ENCODE measurements at places on chromosomes 1 and 21.

GRCh38 chr1:206753141-206753540, 17.4 kb upstream of the IL19 start:
- no peak for DNase-seq

- DNase-seq: no peak
These were observed 114.1 kb upstream of the ETS2 start for GRCh38 chr21:38691631-38692030.

- DNase-seq: peak; percentile 76
These were observed at the start of gene ZNF362 for GRCh38 chr1:33256471-33257206. Gene ZNF362 (plus strand): TSS chr1:33256492. CDS start chr1:33270575, 14,083 bp downstream.

DNA sequence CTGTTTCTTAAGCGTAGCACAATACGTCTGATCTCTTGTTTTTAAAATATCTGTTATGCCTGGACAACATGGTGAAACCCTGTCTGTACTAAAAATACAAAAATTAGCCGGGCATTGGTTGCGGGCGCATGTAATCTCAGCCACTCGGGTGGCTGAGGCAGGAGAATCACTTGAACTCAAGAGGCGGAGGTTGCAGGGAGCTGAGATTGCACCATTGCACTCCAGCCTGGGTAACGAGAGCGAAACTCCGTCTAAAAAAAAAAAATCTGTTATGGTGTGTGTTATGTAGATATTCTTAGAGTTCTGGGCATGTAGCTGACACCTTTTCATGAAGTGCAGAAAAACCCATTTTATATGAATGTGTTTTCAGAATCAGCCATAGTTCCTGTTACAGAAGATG, 38.2 kb downstream of the RABGAP1L start:
- DNase-seq: no peak

- DNase-seq: no peak
These were observed 65.1 kb upstream of the RAB4A start for GRCh38 chr1:229205854-229206253.

DNA sequence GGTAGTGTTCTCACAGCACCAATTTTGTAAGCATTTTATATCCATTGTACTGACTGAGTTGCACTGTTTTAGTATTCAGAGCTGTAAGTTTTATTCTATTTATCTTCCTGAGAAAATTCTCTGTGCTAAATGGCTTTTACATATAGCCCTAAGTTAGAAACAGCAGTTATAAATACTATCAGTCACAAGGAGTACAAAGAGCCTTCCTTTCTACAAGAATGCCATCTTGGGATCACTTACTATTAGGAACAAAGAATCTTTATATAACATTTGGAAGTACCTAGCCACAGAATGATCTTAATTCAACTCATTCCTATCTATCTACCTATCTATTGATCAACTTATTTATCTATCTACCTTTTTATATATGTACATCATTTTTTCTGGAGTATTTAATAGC, 423.9 kb upstream of the RGS18 start:
- DNase-seq: no peak

DNA sequence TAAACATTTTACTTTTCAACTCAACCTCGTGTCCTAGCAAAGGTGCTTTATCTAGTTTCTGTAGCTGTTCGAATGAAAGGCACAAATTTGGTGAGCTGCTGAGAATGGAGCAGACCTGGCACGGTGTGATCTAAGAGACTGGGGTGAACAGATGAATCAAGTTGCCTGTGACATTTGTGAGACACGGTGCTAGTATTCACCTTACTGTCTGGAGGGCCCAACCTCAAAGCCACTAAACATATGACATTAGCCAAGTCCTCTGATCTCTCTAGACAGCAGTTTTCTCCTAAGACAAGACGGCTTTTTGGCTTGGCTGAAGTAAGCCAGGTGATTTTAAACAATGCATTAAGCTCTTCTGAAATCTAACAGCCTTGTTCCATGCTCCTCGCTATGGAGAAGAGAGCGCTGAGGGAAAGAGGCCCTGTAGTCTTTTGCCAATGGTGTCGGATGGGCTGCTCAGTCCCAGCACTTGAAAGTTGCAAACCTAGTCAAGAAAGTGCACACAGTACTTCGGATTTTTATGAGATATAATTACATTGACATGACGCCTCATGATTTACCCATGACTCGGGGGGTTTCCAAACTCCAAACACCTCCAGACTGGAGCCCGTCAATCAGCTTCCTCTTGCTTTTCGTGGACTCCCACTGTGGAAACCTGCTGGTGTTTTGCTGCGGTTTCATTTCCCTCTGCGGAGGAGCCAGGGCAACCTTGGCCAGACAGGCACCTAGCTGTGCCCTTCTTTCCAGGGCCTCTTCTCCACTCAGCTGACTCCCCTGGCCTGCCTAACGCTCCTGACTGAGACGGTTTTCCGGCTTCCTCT, 794 bp upstream of the TOR3A start:
- no peak for DNase-seq

- DNase-seq: no peak
These were observed 30.7 kb downstream of the SHISAL2A start for GRCh38 chr1:52663716-52664115.

DNA sequence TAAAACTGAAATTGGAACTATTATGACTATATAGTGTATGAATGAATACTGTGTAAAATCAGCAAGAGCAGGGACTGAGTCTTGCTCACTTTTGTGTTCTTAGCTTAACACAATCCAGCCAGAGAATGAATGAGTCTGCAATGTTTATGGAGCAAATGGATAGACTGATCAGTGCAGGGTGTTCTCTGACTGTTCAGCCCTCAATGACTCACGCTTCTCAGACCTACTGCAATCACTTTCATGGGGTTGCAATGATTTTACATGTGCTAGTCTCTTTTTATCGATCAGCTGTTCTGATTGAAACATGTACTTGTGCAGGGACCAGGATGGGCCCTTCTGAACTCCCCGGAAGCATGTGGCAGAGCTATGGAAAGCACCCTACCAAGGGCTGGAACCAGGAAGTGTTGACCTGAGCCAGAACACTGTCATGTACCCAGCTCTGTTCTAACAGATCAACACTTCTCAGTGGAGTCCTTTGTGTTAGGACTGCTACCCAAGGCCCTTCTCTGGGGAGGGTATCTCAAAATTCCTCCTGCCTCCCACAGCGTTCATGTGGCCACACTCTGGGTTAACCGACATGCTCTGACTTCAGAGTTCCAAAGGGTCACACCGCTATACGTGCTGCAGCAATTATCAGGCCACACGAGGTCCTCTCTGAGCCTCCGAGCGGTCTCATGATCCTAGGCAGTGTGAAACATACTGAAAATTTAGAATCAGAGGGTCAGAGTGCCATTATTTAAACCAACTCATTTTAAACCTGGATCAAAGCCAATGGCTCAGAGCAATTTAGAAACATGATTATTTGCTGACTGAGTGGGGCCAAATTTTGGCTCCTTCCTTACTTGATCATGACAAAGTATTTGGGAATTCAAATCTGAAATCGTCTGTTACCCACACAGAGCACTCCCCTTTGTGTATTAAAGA, 35.2 kb downstream of the GRIK1 start:
- no peak for DNase-seq

GRCh38 chr1:105608713-105609112, 1447.8 kb upstream of the PRMT6 start:
- DNase-seq: no peak

GRCh38 chr1:201640624-201641023, 101.7 kb downstream of the NAV1 start:
- no peak for DNase-seq

DNA sequence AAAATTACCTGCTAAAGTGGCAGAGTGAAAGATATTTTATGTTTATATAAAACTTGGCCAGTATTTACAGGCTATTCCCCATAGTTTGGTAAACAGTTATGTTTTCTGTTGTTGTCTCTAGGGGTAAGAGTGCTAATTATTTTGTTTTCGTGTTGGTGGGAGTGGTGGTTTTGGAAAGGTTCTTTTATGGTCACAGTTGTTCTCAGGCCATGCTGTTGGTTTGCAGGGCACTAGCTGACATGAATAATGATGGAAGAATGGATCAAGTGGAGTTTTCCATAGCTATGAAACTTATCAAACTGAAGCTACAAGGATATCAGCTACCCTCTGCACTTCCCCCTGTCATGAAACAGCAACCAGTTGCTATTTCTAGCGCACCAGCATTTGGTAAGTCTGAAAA, 92.5 kb downstream of the ITSN1 start:
- no peak for DNase-seq

DNA sequence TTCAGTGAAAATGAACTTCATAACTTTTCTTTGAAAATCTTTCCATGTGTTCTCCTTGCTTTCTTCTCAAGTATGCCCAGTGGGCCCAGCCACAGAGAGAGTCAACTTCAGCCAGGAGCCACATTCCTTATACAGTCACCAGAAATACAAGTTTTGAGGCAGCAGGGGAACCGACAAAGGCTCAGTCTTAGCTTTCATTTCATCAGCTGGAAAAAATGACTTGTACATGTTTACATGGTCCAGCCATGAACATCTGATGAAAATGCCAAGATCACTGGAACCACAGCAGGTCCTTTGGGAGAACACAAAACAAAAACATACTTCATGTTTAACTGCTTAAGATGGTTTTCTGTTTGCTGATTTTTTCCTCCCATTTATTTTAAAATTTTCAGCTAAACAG, 72.5 kb downstream of the SYDE2 start:
- no peak for DNase-seq

DNA sequence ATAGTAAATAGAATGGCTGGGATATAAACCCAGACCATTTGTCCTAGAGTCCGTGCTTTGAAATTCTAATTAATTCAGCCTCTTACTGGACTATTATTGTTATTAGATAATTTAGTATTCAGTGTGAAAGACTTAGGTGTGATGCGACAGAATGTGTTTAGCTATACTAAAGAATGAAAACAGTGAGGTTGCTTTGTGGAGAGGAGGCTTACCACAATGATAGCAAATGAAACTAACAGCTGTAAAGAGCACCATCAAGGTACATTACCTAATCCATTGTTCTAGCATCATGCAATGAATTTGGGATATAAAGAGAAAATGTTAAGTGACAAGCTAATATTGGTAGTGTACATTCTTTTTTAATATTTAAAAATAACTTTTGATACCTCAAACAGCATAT, 911.1 kb downstream of the KCNT2 start:
- no peak for DNase-seq

DNA sequence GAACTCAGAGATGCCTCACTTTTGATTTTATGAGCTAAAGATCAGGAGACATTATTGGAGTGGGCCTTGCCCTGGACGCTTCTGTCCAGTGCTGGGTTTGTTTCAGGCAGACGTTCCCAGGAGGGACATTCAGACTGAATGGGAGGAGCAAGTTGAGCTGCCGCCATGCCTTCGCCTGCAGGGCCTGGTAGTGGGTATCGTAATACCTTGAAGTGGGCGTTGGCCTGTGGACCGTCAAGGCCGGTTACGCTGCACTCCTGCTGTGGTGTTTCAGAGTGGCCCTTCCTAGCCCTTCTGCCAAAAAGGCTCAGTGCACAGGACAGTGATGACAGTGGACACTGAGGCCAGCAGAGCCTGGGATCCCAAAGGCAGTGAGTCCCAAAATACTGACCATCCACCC, 1.6 kb downstream of the FAM3B start:
- DNase-seq: no peak

DNA sequence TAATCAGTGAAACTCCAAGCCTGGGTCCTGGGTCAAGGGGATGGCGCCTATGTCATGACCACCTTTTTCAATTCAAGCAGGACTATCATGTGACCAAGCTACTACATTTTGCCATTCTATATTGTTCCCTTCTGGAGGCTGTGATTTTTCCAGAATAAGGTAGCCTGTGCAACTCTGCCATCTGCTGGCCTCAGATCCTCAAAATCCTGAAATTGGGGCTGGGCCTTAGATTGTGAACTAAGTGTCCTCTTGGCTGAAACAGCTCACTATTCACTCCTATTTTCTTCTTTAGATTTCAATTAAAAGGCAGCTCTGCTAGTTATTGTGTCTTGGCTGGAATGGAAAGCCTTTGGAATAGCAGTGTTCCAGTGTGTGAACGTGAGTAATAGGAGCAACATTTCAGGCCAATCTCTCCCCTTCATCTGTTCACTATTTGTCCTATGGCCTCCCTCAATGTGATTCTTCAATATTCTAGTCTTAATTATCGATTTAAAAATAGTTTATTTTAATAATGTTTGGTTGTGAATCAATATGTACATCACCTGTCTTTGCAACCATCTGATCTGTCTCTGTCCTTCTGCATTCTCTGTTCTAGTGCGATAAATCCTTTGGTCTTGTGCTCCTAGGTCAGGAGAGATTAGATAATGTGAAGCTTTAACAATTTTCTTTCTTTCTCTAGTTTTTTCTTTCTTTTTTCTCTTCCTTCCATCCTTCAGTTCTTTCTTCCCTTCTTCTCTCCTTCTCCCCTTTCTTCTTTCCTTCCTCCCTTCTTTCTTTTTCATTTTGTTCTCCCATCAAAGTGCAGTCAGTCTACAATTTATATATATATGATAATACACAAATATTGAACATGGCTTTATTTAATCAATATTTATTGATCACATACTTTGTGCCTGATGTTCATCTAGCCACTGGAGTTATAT, 69.8 kb downstream of the CR1 start:
- DNase-seq: peak; percentile 23

DNA sequence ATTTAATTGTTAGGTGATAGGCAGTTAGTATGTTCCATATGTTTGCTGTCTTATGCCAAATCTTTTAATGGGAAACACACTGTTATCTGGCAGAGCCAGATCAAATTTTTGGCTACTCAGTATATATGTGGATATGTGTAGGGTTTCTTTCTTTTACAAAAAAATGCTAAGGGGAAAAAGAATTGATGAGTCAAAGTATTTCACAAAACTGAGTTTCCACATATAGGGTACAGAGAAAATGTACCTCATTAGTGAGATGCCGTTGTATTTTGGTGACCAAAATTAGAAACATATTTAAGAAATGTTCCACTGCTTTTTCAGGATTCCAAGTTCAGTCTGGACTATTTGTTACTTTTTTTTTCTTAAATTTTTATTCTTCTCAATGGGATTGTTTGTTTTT, 201.2 kb upstream of the PTGFR start:
- no peak for DNase-seq

DNA sequence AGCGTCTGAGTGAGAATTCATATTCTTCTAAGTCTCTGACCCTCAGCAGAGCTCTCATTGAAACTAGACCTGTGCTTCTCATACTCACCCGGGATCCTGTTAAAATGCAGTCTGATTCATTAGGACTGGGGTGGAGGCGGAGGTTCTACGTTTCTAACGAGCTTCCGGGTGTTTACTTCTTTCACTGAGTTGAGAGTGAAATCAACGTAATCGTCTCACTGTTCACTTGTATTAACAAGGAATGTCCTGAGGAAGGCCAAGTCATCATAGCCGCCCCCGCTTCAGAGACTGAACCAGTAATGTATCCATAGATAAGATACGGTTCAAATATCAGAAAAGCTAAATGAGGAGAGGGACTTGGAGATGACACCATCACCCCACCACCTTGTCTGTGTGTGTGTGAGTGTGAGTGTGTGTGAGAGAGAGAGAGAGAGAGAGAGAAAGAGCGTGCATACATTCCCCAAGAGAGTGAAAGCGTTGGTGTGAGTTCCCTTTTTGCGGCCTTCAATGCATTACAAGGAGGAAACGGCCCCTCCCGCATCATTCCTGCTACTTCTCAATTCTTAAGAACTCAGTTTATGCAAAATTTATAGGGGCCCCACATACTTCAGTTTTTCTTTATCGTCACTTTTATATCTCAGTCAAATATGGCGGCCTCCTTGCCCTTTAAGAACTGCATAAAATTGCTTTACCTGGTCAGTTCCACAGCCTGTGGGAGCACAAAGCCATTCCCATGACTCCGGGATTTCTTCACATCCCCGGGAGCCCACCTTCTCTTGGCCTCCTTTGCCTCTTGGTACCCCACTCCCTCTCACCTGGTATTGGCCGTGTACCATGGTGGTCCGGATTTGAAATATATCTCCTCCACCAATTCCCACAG, 19.8 kb downstream of the KMO start:
- no peak for DNase-seq

GRCh38 chr1:70945251-70945650, 102.4 kb downstream of the PTGER3 start:
- no peak for DNase-seq
